ENCODE measurements at places on chromosomes 6 and 20.

GRCh38 chr6:167679790-167680604 lies 146.7 kb upstream of the AFDN start:
- H3K36me3 ChIP-seq = no peaks in the 10 kb centered on the region

GRCh38 chr6:37483917-37484785 lies 15.5 kb downstream of the CCDC167 start:
- H3K27me3 ChIP-seq = no peaks in the 10 kb centered on the region
- no peak overlapping the region for H3K4me3 ChIP-seq
- DNase-seq = peak; percentile 48
- H3K27ac ChIP-seq = no peak overlapping the region

GRCh38 chr6:158080849-158081656 lies 87.0 kb downstream of the SERAC1 start:
- no peaks in the 10 kb centered on the region for H3K27me3 ChIP-seq
- no peak overlapping the region for H3K27ac ChIP-seq
- no peak overlapping the region for H3K4me3 ChIP-seq
- no peak for DNase-seq
- H3K4me1 ChIP-seq = no peaks in the 10 kb centered on the region
- peaks cover 95% of the 10 kb centered on the region for H3K36me3 ChIP-seq

DNA sequence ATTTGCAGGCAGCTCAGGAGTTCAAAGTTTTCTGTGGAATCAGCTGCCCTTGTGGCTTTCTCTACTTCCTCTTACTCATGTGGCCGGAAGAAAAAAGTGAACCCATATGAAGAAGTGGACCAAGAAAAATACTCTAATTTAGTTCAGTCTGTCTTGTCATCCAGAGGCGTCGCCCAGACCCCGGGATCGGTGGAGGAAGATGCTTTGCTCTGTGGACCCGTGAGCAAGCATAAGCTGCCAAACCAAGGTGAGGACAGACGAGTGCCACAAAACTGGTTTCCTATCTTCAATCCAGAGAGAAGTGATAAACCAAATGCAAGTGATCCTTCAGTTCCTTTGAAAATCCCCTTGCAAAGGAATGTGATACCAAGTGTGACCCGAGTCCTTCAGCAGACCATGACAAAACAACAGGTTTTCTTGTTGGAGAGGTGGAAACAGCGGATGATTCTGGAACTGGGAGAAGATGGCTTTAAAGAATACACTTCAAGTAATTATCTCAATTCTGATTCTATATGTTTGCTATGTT lies 1.1 kb downstream of the MGME1 start:
- peaks cover 74% of the 10 kb centered on the region for H3K4me1 ChIP-seq
- peak; percentile 16 for DNase-seq
- no peaks in the 10 kb centered on the region for H3K27me3 ChIP-seq
- peak overlapping the region; percentile 95 for H3K27ac ChIP-seq
- peak overlapping the region; percentile 96 for H3K4me3 ChIP-seq

DNA sequence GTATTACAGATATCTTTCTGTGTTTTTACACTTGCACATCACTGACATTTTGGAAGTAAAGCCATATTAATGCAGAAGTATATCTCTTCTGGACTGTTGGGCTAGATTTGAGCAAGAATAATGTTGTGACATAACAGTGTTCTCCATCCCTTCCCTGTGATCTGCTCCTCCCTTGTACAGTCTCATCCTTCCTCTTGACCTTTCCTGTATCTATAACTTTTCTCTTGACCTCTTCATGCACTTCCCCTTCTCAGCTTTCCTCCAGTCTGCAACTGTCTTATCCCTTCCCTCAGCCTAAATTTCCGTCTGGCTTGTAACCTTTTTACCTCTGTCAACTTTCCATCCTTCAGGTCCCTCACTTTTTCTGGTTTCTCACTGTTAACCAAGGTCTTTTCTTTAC lies 29.8 kb downstream of the NCOA3 start:
- H3K27ac ChIP-seq = no peak overlapping the region
- H3K36me3 ChIP-seq = no peaks in the 10 kb centered on the region
- no peak for DNase-seq

- no peak overlapping the region for H3K4me3 ChIP-seq
- no peaks in the 10 kb centered on the region for H3K36me3 ChIP-seq
- no peaks in the 10 kb centered on the region for H3K4me1 ChIP-seq
- DNase-seq = no peak
- no peaks in the 10 kb centered on the region for H3K27me3 ChIP-seq
- H3K27ac ChIP-seq = no peak overlapping the region
These were observed 161.1 kb upstream of the EPHA7 start for GRCh38 chr6:93580446-93580845.

DNA sequence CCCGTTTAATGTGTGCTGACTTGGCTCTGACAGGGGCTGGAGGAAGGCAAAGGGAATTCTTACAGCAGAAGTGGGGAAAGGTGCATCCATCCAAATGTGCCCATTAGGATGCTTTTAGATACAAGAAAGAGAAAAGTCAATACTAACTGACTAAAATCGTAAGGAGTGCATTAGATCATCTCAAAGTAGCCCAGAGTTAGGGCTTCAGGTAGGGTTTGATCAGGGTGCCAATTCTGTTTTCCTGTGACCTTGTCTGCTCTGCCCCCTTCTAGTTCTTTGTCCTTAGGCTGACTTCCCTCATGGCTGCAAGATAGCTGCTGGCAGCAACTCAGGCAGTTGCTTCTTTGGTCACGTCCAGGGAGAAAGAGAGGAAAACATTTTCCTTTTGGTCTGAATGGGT lies 240.8 kb downstream of the CDC5L start:
- H3K4me3 ChIP-seq = no peak overlapping the region
- peaks cover 5% of the 10 kb centered on the region for H3K4me1 ChIP-seq
- no peaks in the 10 kb centered on the region for H3K36me3 ChIP-seq
- H3K27ac ChIP-seq = no peak overlapping the region

- peaks cover 12% of the 10 kb centered on the region for H3K4me1 ChIP-seq
- H3K36me3 ChIP-seq = no peaks in the 10 kb centered on the region
- H3K27me3 ChIP-seq = no peaks in the 10 kb centered on the region
- no peak overlapping the region for H3K27ac ChIP-seq
These were observed 124.7 kb downstream of the SULF2 start for GRCh38 chr20:47660602-47660905.

GRCh38 chr20:16364320-16364687 lies 208.9 kb downstream of the KIF16B start:
- DNase-seq = no peak
- no peaks in the 10 kb centered on the region for H3K27me3 ChIP-seq
- peaks cover 27% of the 10 kb centered on the region for H3K36me3 ChIP-seq

DNA sequence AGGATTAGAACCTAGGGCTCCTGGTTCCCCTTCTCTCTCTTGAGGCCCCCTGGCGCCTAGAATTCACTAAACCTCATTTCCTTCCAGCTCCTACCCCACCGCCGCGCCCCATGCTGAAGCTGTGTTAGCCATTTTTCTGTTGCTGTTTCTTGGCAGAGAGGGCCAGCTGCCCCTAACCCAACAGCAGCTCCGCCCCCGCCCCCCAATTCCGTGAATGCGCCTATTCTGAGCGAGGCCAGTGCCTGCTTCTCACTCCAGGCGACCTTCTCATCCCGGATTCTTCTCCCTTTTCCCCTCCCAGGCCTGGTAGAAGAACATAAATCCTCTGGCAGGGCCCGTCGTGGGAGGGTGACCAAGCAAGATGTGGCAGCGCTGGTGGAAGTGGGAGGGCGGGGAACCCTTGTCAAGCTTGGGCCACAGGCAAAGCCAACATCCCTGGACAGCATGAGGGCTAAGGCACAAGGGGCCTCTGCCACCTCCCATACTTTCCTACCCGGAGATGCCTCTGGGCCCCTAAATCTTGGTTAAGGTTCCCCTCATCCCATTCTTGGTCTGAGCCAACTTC lies 518 bp downstream of the RBPJL start:
- H3K27ac ChIP-seq = no peak overlapping the region
- no peak overlapping the region for H3K4me3 ChIP-seq
- H3K27me3 ChIP-seq = peaks cover 74% of the 10 kb centered on the region
- H3K36me3 ChIP-seq = no peaks in the 10 kb centered on the region

DNA sequence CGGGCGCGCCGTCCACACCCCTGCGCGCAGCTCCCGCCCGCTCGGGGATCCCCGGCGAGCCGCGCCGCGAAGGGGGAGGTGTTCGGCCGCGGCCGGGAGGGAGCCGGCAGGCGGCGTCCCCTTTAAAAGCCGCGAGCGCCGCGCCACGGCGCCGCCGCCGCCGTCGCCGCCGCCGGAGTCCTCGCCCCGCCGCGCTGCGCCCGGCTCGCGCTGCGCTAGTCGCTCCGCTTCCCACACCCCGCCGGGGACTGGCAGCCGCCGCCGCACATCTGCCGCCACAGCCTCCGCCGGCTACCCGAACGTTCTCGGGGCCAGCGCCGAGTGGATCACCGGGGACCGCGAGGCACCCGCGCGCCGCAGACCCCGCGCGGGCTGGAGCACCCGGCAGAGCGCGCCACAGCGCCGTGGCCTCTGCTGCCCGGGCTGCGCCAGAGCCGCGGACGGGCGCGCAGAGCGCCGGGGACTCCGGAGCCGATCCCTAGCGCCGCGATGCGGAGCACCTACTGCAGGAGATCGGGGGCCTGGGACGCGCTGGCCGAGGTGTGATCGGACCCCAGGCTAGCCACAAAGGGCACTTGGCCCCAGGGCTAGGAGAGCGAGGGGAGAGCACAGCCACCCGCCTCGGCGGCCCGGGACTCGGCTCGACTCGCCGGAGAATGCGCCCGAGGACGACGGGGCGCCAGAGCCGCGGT lies at the start of gene BMP2:
BMP2 (plus strand) TSS at position 151 of the 692 bp plus-strand sequence. CDS start 2,441 bp downstream, outside the sequence.
- H3K4me3 ChIP-seq = peak within 1 kb of the TSS; percentile 71
- H3K36me3 ChIP-seq = no peaks in the 10 kb centered on the region
- peak; percentile 47 for DNase-seq
- H3K27me3 ChIP-seq = no peaks in the 10 kb centered on the region
- H3K4me1 ChIP-seq = no peaks in the 10 kb centered on the region
- H3K27ac ChIP-seq = peak within 1 kb of the TSS; percentile 79

DNA sequence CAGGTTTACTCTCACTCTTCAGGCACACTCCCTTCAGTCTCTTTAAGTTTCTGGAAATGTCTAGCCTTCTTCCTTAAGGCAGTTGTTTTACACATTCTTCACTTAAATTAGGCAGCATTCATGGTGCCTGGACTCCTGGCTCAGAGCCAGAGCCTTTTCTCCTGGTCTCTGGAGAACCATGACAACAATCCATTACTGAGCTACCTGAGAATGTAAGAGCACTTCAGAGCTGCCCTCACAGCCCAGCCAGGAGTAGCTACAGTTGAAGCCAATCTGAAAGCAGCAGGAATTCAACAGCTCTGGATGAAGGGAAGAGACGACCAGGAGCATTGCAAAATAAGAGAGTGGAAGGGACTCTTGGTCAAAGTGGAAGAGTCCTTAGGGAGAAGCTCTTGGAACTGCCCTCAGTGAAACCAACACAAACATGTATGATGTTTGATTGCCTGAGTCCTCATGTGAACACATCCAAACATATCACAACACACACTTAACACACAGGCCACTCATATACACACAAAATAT lies 416.8 kb upstream of the SPTLC3 start:
- no peak for DNase-seq
- H3K27ac ChIP-seq = no peak overlapping the region
- H3K4me3 ChIP-seq = no peak overlapping the region
- H3K27me3 ChIP-seq = no peaks in the 10 kb centered on the region
- H3K36me3 ChIP-seq = no peaks in the 10 kb centered on the region

- no peak overlapping the region for H3K27ac ChIP-seq
- DNase-seq = no peak
- H3K27me3 ChIP-seq = no peaks in the 10 kb centered on the region
These were observed 2.9 kb upstream of the PYGB start for GRCh38 chr20:25244976-25245375.

DNA sequence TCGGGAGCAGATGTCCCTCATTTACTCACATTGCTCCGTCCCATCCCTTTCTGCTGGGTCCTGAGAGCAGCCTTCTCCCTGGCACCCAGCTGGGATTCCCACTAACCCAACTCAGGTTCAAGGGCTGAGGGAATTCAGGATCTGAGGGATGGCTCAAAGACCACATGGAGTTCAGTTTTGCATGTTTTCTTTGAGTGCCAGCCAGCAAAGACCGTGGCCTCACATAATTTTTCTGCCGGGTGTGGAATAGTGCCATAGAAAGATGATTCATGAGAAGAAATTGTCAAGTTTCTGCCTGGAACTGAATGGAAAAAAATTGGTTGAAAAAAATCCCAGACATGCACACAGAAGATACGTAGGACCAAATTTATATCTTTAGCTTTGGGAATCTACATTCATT lies 168.6 kb downstream of the CD83 start:
- H3K4me1 ChIP-seq = peaks cover 3% of the 10 kb centered on the region
- DNase-seq = peak; percentile 34
- H3K27ac ChIP-seq = no peak overlapping the region
- H3K36me3 ChIP-seq = no peaks in the 10 kb centered on the region

DNA sequence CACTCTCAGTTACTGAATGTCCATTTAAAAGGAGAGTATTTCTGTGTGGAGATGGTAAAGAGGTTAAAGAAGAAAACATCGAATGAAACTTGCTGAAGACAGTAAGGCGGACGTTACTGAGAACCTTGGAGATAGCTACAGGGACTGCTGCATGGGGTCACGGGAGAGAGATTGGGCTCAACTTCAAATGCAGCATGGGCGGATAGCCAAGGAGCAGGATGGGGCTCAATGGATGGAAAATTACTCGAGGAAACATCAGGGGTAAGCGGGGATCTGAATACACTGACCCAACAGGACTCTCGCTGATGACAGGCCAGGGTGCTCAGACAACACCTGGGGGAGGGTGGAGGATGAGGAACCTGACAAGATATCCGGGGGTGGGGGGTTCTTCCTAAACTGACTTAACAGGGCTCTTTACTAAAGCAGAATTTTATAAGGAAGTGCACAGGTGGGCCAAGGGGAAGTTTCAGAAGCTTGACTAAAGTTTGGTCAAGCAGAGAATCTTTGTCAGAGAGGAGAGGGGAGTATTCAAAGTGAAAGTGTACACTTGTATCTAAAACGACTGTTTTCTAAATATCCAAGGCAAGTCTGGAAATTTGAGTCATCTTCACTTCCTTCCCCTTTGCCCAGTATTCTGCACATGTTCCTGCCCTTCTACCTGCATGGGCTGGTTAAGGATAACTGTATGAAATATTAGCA lies 22.8 kb downstream of the ECT2L start:
- H3K4me3 ChIP-seq = no peak overlapping the region
- H3K4me1 ChIP-seq = no peaks in the 10 kb centered on the region
